ENCODE measurements at places on chromosomes 2 and 18.

- no peak for DNase-seq
These were observed 54.1 kb downstream of the BAZ2B start for GRCh38 chr2:159562248-159562647.

- DNase-seq = no peak
These were observed 356.7 kb downstream of the STK39 start for GRCh38 chr2:167890739-167891138.

DNA sequence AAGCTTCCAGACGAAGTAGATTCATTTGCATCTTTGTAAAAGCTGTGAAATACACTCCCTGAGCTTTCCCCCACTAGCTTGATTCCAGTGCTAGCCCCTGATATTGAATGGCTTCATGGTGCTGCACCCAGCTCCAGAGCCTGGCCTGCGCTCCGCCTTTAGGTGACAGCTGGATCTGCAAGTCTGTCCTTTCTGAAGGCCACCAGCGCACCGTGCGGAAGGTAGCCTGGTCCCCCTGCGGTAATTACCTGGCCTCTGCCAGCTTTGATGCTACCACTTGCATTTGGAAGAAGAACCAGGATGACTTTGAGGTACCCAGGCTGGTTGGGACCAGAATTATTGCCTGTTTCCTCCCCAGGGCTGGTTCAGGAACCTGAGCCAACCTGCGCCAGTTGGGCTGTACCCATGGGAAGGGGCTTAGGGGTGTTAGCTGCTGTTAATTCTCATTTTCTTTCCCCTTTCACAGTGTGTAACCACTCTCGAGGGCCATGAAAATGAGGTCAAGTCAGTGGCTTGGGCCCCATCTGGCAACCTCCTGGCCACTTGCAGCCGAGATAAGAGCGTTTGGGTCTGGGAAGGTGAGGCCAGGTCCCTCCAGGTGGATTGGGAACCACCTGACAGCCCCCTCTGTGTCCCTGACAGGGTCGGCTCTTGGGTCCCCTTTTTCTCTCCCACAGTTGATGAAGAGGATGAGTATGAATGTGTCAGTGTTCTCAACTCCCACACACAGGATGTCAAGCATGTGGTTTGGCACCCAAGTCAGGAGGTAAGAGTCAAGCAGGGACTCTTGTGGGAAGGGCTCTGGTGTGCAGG lies 1.3 kb downstream of the CIAO1 start:
- DNase-seq = no peak

GRCh38 chr2:37648331-37649011 lies 23.0 kb downstream of the CDC42EP3 start:
- DNase-seq = no peak

- no peak for DNase-seq
These were observed 227.7 kb downstream of the RND3 start for GRCh38 chr2:150259746-150260145.

DNA sequence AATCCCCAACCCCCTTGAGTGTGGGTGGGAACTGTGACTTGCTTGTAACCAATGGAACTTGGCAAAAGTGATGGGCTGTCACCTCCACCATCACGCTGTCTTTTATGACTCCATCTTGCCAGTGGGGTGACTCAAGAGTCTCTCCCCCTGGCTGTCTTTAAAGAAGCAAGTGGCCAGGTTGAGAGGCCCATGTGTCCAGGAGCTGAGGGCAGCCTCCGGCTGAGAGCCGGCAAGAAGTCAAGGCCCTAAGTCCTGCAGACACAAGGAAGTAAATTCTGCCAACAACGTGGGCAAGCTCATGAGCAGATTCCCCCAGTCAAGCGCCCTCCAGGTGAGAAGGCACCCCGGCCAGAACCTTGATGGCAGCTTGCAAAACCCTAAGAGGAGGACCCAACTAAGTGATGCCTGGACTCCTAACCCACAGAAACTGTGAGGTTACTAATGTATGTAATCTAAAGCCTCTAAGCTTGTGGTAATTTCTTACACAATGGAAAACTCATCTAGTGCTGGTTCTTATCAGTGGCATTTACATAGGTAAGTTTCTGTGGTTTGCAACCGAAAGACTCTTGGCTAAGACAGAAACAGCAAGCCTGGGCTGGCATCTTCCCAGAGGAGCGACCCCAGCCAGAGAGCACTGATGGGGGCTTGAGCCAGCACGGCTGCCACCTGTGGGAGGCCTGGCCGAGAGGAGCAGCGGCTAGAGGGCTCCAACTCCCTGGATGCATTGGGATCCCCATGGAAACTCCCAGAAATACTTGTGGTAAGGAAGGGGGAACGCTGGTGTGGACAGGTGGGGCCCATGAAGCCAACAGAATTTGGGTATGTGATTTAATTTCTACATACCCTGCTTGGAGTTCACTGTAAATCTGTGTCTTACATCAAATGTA lies 49.3 kb downstream of the CIB4 start:
- no peak for DNase-seq

DNA sequence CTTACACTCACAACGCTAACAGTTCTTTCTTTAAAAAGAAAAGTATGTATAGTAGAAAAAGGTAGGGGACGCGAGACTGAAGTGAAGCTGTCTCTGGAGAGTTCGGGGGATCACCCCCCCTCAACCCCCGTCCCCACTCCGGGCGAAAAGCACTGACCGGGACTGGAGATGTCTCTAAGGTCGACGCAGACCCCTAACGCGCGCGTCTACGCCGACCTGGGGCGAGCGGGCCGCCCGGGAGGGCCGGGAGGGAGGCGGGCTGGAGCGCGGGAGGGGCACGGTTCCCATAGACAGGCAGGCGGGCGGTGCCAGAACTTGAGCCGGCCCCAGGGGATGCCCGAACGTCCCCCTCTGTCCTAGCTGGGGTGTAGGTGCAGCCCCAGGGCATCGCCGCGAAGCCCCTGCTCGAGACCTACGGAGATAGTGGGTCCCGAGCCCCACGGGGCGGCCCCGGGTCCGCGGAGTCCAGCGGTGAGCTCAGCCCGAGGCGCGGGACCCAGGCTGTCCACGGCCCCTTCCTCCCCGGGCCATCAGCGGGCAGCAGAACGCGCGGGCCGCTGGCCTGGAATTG lies 82.2 kb downstream of the CHRNA1 start:
- no peak for DNase-seq

DNA sequence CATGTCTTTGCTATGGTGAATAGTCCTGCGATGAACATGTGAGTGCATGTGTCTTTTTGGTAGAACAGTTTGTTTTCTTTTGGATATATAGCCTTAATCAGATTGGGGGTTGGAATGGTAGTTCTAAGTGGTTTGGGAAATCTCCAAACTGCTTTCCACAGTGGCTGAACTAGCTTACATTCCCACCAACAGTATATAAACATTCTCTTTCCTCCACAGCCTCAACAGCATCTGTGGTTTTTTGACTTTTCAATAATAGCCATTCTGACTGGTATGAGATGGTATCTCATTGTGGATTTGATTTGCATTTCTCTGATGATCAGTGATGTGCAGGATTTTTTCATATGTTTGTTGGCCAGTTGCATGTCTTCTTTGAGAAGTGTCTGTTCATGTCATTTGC lies 112.2 kb upstream of the SESTD1 start:
- DNase-seq = no peak

DNA sequence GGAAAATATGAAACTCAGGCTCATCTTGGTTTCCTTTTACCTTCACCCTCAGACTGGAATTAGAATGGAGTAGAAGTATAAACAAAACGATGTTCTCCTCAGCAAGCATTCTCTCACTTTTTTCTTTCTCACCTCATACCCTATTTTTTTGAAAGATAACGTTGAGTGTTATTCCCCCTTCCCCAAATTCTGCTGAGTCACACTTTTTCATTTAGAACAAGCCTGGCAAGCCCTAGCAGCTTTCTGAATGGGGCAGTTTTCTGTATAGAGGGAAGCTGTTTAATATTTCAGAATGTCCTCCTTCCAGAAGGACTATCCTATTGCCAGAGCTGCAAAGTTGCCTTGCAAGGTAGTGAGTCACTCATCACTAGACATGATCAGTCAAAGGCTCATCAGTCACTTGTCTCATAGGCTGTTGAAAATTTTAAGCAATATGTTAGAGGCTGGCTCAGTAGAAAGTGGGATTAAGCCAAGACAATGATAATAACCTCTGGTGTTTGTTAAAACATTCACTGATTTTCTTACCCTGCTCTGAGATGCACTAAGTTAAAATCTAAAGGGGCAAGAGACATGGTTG lies 416.1 kb downstream of the RNF144A start:
- no peak for DNase-seq

- DNase-seq = no peak
These were observed 195.7 kb upstream of the GALNT5 start for GRCh38 chr2:157061799-157062198.

DNA sequence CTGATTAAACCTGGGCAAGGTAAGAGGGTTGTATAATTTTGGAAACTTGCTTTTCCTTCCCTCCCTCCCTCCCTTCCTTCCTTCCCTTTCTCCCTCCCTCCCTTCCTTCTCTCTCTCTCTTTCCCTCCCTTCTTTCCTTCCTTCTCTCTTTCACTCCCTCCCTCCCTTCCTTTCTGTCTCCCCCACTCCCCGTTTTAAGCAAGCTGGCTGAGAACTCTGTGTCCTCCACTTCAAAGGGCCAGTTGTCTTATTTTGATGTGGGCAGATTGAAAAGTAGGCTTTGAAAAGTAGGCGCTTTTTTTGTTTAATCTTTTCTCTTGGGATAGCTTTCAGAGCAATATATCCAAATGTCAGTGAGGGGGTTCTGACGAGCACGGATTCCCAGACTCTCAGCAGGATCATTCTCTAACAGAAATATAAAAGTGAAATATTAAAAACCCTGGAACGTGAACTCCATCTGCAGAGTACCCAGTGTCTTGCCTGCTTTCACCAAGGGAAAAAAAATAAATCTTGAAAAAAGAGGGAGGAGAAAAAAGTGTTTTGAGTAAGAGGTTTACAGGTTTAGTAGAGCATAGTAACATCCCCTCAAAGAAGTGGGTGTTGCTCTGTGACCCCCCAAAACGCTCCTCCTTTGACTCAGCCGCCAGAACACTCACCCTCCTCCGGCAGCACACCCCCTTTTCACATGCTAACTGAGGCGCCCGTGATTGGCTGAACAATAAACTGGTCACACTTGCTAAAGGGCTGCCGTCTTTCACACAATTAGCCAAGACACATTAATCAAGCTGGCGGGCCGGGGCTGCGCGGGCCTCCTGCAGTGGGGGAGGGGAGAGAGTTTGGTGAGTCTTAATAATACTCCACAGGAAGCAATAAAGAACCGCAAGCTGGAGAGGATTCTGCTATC lies 52.2 kb downstream of the CDK15 start:
- DNase-seq = no peak

DNA sequence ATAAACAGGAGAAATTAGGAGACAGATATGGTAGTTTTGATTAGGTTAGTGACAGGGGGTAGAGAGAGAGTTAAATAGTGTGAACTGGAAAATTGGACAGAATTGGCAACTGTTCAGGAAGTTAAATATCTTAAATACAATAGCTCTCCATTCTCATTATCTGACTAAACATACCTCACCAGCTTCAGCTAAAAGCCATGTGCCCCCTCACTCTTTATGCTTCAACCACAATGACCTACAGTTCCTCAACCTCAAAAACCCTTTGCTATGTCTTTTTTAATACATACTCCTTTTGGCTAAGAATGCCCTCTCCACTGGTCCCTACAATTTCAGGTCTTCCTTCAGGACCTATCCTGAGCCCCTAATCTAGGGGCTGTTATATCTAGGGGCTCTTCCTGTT lies 740.2 kb upstream of the ZEB2 start:
- no peak for DNase-seq

DNA sequence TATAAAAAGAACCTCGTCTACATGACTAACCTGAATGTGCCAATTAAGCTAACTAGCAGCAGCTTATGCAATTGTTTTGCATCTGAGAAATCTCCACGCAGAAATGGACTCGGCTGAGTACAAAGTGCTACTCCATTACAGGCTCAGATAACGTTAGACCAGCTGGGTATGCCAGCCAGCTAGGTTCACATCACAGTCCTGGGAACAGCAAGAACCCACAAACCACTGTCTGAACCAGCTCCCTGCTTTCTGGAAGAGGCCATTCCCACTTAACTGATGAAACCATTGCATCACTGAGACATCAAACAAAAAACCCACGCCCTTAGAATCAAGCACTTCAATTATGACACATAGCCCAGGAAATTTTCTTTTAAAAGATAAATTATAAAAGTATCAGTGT lies 202.7 kb downstream of the CYRIA start:
- no peak for DNase-seq

DNA sequence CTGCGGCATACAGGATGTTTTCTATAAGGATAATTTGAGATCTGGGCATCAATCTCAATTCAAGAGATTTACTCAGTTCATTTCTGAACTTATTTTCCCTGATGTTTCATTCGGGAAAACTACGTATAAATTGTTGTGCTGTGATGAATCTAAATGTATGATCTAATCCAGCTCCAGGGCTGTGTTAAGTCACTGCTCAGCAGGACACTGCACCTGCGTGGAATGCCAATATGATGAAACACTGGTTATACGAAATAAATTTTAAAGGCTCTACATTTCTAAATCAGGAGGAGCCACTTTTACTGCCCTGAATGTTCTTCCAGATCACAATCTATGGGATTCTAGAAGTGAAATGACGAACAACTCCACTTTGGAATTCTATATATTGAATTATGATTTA lies 259.0 kb downstream of the HNMT start:
- DNase-seq = no peak

GRCh38 chr18:34933909-34934661 lies 107.1 kb upstream of the MAPRE2 start:
- DNase-seq = no peak

DNA sequence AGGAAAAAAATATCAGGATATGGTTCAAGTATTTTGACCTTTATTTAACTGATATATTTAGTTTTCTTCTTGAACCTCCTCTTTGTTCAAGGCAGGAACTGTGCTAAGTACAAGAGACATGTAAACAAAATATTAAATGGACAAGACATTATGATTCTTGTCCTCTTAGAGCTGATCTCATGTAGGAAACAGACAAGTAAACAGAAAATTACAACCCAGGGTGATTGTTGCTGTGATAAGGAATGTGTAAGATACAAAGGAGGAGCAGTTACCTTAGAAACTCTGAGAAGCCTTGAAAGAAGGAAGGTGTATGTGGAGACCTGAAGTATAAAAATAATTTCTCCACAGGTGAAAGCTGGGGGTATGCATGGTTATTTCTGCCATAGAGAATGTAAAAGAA lies 12.9 kb downstream of the RBM45 start:
- no peak for DNase-seq

DNA sequence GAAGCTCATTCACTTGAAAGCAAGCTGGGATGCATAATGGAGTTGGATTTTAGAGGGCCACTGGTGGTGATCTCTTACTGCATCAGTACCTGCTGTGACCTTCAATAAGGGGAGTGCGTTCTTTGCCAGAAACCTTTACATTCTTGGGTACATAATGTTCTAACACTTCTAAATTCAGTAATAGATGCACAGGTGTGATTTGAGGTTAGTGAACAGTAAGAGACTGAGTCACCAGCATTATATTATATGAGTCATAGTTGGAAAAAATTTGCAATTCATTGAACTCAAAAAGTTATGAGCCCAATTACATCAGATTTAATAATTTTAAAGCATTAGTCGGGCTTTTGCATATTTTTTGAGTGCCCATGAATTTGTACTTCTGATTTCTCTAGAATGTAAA lies 803.3 kb downstream of the ADCYAP1 start:
- DNase-seq = no peak

DNA sequence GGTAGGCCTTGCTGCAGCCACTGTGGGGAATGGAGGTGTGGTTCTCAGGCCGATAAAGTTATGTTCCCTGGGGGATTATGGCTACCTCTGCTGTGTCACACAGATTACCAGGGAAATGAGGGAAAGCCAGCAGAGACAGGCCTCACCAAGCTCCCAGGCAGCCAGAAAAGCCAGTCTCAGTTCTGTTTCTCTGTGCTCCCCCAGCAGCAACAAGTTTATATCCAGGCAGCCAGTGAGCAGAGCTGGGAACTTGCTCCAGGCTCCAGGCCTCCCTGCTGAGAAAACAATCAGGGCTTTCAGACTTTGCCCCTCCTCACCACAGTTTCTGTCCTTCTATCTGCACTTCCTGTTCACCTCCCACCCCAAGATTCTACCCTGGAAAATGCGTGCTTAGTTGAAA lies 596.6 kb upstream of the GYPC start:
- DNase-seq = no peak
